Central memory CD8-positive, alpha-beta T cell (primary cell): ENCODE measurements at places on chromosomes 12 and 14.
A peak's percentile ranks its signal among the peaks of the same experiment; 100 is the strongest.

- peak overlapping the region; percentile 62 for H3K4me3 ChIP-seq
- H3K36me3 ChIP-seq = peaks cover 7% of the 10 kb centered on the region
- peak overlapping the region; percentile 79 for H3K27ac ChIP-seq
- no peaks in the 10 kb centered on the region for H3K27me3 ChIP-seq
- peaks cover 32% of the 10 kb centered on the region for H3K4me1 ChIP-seq
- peak; percentile 79 for DNase-seq
Observed at GRCh38 chr12:6230321-6231110, 30.3 kb downstream of the CD9 start.

DNA sequence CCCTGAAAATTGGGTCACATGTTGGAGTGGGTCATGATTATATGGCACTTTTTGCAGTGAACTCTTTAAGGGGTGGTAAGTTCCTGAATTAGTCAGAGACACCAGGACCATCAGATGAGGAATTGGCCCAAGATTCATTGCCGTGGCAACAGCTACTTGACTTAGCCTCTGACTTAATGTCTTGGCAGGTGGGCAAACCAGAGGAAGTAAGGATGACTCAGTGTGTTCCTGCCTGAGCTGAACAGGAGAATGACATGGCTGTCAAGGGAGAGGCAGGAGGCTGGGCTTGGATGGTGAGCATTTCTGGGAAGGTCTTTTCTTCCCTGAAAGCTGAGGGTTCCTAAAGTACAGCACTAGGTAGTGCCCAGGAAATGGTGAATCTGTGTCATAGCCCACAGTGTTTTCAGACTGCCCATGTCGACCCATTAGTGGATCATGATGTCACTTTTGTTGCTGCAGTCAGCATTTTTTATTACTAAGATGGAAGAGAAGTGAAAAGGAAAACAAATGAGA, 170.1 kb upstream of the PWP1 start:
- no peak for DNase-seq
- peaks cover 13% of the 10 kb centered on the region for H3K4me1 ChIP-seq
- H3K36me3 ChIP-seq = peaks cover 4% of the 10 kb centered on the region

DNA sequence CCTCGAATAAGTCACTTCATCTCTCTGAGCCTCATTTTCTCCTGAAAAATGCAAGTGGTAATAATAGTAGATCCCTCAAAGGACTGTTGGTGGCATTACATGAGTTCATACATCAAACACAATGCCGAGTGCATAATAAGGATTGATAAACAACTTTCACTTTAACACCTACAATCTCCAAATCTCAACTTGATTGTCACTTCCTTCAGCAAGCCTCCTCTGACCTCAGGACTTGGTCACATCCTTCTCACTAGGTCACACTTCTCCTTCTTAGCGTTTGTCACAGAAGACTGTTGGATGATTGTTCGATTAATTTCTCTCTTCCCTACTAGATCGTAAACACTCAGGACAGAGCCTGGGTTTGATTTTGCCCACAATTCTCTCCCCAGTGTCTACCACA, 7.9 kb upstream of the PRKAB1 start:
- H3K27ac ChIP-seq = peak overlapping the region; percentile 62
- peaks cover 5% of the 10 kb centered on the region for H3K36me3 ChIP-seq
- H3K4me1 ChIP-seq = peaks cover 8% of the 10 kb centered on the region
- H3K4me3 ChIP-seq = peak overlapping the region; percentile 59

DNA sequence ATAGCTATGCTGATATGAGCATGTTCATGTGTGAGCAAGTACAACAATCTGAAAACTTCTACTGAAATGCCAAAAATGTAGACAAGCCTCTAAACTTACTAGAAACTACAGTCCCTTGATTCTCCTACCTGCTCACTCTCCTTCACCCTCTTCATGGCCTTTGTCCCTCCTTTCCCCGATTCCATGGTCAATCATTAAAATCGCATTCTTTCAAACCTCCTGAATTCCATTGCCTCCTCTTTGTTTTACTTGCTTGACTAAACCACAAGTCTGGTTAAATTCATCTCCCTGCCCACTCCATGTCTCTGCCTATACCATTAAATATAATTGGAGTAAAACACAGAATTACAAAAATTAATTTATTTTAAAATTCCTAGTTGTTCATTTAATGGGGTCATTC, 33.0 kb upstream of the SSTR1 start:
- DNase-seq = no peak
- no peaks in the 10 kb centered on the region for H3K36me3 ChIP-seq
- no peaks in the 10 kb centered on the region for H3K4me1 ChIP-seq
- H3K27me3 ChIP-seq = peaks cover 23% of the 10 kb centered on the region
- no peak overlapping the region for H3K4me3 ChIP-seq

- H3K4me1 ChIP-seq = no peaks in the 10 kb centered on the region
- H3K27ac ChIP-seq = no peak overlapping the region
- DNase-seq = no peak
Observed at GRCh38 chr12:40446385-40446784, 221.6 kb downstream of the LRRK2 start.

- H3K27me3 ChIP-seq = no peaks in the 10 kb centered on the region
- H3K27ac ChIP-seq = no peak overlapping the region
- no peaks in the 10 kb centered on the region for H3K36me3 ChIP-seq
- no peak for DNase-seq
Observed at GRCh38 chr12:72295101-72295500, 22.9 kb downstream of the TRHDE start.

DNA sequence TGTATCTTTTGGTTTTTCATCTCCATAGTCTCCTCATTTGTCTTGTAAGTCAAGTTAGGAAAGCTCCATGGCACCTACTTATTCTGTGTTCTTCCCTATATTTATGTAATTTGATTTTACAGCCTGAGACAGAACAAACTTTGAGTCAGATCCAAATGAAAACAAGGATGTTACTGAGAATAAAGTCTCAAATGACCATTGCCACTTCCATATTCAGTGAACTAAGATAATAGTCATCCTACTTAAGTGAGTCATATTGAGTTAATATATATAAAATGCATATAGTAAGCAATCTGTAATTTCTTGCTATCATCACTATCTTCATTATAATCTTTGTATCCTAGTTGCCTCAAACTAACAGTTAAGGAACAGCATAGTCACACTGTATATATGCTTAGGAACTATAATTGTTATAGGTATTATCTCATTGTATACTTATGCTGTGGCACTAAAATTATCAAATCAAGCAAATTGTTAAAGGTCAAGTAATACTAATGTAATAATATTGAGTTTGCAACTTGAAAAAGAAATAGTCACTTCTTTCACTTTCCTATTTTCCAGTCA, 30.8 kb downstream of the TMTC3 start:
- H3K36me3 ChIP-seq = peaks cover 19% of the 10 kb centered on the region
- H3K27me3 ChIP-seq = no peaks in the 10 kb centered on the region
- H3K27ac ChIP-seq = no peak overlapping the region
- DNase-seq = no peak
- H3K4me1 ChIP-seq = peaks cover 7% of the 10 kb centered on the region
